ENCODE measurements at places on chromosomes 16 and 17.
A peak's percentile ranks its signal among the peaks of the same experiment; 100 is the strongest.

DNA sequence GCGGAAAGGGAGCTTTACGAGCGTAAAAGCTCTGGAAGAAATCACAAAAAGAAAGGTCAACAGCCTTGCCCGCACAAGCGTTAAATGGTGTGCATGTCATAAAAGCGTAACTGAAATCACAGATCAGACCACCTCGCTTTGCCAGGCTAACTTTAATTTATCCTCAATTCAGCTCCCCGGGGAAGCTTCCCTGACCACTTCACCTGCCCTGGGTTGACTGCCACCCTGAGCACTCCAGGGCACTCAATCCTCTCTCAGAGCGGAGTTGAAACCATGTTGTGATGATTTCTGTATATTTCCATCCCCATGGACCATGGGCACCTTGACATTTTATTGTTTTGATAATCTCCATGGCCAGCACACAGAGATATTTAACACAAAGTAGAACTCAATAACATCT, 16.1 kb upstream of the NAGS start:
- no peak for DNase-seq

- DNase-seq: peak; percentile 35
Observed at GRCh38 chr16:2404099-2404498, 25.1 kb upstream of the CCNF start.

GRCh38 chr16:50555952-50556673, 7.9 kb downstream of the NKD1 start:
- DNase-seq: no peak

DNA sequence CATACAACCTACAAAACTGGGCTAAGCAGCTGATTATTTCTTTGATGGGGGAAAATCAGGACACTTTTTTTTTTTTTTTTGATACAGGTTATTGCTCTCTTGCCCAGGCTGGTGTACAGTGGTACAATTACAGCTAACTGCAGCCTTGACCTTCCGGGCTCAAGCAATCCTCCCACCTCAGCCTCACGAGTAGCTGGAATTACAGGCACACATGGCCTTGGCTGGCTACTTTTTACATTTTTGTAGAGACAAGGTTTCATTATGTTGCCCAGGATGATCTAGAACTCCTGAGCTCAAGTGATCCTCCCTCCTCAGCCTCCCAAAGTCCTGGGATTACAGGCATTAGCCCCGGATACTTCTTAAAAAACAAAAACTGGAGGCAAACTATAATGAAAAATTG, 20.6 kb upstream of the TMEM97 start:
- DNase-seq: no peak

GRCh38 chr17:28328325-28328724, 6.9 kb downstream of the IFT20 start:
- no peak for DNase-seq

GRCh38 chr17:58279736-58280479, 827 bp downstream of the MPO start:
- DNase-seq: no peak

DNA sequence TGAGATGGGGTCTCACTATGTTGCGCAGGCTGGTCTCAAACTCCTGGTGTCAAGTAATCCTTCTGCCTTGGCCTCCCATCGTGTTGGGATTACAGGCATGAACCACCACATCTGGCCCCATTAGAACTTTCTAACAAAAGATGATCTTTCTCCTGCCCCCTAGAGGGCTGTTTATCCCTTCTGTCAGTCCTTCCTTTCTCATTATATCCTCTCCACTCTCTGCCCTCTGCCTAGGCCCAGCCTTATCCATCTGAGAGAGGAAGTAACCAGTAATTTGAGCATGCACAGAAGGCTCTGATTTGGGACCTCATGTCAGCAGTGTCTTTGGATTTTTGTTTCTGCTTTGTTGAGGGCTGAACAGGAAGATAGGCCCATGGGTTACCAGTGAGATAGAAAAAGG, 4.4 kb upstream of the DHX40 start:
- DNase-seq: peak; percentile 15

- peak; percentile 77 for DNase-seq
Observed at GRCh38 chr16:77308163-77308561, 109.0 kb downstream of the SYCE1L start.

GRCh38 chr16:49021136-49021535, 260.5 kb downstream of the CBLN1 start:
- peak; percentile 90 for DNase-seq

DNA sequence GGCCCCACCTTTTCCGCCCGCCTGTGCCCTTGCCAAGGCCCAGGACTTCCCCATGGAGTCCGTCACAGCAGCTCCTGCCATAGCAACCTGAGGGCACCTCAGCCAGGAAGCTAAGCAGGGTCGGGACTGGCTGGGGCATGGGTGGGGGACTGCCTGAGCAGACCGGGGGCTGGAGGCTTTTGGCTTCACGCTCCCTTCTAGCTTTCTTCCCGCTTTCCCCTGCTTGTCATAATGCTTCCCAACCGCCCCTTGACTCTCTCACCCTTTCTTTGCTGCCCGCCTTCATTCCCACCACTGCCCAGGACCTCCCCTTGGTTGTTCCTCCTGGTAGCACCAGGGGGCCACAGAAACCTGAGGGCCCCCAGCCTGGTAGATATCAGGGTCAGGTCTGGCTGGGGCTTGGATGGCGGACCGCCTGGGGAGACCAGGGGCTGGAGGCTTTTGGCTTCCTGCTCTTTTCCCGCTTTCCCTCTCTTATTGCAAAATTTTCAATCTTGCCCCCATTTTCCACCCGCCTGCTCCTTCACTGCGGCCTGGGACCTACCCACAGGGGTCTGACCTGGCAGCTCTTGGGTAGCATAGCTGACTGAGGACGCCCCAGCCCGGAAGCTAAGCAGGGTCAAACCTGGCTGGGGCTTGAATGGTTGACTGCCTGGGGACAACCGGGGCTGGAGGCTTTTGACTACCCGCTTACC, 2287.7 kb downstream of the TP53TG3F start:
- DNase-seq: no peak

GRCh38 chr17:78966123-78966813, 13.5 kb downstream of the LGALS3BP start:
- DNase-seq: no peak

DNA sequence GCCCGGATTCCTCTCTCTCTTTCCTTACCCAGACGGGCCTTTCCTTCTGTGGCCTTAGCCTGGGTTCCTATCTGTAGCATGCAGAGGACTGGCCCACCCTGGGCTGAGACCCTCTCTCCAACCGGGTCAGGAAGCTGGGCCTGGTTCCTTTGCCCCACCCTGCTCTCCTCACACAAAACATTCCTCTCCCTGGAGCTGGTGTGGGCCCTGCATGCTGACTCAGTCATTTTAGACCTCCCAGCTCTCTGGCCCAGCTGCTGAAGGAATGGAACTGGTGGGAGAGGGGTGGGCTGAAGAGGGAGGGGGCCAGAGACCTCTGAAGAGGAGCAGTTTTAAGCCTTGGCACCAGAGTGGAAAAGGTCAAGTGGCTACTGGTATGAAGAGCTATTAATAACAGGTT, 957 bp downstream of the MYL4 start:
- DNase-seq: peak; percentile 39

DNA sequence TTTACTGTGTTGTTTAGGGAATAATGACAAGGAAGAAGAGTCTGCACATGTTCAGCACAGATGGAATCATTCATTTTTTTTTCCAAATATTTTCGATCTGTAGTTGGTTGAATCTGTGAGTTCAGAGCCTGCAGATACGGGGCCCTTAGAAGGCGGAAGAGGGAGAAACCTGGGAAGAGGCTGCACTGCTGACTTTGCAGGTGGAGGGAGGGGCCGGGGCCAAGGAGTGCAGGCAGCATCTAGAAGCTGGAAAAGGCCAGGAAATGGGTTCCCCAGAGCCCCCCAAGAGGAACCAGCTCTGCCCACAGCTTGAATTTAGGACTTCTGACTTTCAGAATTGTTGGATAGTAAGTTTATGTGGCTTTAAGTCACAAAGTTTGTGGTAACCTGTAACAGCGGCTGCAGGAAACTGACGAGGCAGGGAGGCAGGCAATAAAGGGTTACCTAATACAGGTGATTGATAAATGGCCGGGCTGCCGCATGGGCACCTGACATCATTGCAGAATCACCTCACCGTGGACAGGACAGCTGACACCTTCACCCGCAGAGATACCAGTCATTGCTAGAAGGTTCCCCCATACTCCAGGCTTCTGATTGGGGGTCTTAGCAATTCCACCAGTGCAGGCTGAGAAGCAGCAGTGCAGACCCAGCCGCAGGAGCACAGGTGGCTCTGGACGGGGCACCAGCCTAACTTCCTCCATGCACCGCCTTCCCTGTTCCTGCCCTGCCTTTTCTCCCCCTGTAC, 181.3 kb downstream of the IRF8 start:
- DNase-seq: no peak

GRCh38 chr16:57422026-57422944, 17.7 kb downstream of the CCL17 start:
- DNase-seq: peak; percentile 67
